ENCODE measurements at places on chromosomes 13 and 19. TPM values are rescaled to one million over a fixed set of nuclear protein-coding genes. Genes with fewer than 3 reads are reported as not detected.

GRCh38 chr13:114204894-114205293, 25.8 kb downstream of the CFAP97D2 start:
- no peak for DNase-seq

DNA sequence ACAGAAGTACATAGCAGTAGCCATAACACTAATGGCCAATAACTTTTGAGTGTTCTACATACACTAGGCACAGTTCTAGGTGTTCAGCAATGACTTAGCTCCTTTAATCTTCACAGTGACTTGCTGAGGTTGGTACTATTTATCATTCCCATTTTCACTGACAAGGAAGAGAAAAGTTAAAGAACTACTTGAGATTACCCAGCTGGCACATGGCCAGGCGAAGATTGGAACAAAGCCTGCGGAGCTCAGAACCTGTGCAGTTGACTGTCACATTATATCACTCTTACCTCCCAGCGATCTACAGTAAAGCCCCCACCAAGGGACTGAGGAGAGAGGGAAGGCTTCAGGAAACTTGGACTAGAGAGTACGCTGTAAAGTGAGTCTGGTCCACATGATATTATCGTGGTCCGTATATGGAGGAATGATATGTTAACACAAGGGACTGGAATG, 42.4 kb upstream of the WDFY2 start:
- no peak for DNase-seq

DNA sequence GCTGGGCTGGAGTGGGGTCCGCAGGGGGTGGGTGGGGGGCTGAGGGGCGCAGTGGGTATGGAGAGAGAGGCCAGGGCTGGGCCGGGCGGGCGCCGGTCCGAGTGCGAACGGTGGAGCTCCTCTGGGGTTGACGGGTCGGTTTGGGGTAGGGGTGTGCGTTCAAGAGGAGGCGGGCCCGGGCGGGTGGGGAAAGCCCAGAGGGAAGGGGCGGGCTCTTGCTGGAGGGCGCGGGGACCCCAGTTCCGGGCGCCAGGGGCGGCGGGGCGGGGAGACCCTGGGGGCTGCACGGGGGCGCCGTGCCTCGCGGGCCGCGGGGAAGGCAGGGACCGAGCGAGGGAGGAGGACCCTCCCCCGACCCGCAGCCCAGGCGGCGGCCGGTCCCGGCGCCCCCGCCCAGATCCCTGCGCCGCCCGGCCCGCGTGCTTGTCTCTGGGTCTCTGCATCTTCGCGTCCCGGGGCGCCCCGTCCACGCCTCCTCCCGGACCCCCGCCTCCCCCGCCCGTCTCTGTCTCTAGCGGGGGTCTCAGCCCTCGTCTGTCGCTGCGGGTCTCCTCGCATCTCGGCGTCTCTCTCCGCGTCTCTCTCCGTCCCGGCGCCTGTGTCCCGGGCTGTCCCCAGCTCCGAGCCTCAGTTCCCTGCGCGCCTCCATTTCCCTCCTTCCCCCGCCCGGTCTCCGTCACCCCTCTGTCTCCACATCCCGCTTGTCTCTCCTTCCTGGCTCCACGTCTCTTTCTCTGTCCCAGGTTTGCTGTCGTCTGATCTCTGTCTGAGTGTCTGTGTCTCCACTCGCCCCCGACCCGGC, 8.3 kb upstream of the SHISA7 start:
- DNase-seq, result no peak

The ETFB gene
- 88.5 TPM for total RNA-seq

DNA sequence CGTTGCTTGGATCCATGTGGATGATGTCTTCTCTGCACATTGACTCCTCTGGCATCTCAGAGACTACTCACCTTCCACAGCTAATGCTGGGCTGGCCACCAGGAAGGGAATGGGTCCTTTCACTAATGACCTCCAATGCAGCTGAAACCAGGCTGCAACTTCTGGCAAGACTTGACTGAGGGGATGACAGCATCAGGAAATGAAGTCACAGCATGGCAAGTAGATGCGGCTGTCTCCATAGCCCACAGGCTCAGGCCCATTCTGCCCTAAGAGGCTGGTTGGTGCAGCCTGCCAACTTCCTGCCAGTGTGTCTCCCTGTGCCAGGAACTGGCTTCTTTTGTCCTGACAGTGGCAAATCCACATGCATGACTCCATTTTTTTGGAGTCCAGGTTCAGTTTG, 467.3 kb downstream of the TSHZ3 start:
- no peak for DNase-seq

The ZNF714 gene
- 11.1 TPM for total RNA-seq

DNA sequence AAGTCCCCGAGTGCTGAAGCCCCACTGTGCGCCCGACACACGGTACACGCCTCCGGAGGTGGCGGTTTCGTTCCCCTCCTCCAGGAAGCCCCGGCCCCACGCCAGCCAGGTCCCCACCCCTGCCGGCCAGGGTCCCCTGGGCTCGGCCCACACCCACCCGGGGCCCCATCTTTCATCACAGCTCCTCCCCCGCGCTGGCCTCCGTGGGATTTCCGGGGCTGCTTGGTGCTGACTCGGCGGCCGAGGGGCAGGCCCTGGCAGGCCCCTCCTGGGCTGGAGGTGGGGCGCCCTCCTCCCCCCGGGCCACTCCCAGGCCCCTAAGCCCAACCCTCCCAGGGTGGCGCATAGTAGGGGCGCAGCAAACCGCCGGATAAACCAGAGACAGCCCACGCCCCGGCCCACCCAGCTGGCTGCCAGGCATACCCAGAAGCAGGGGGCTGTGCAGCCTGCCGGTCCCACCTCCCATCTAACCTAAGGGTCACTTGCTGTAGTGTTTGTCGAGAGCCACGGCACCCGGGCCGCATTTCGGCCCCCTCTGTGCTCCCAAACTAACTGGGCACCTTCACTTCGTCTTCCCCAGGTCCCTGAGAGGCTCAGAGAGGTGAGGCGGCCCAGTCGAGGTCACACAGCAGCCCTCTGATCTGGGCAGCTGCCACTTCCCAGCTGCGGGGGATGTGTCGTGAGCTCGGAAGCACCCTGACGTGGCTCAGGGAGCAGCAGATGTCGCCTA, 6.6 kb downstream of the ZBTB7A start:
- no peak for DNase-seq

DNA sequence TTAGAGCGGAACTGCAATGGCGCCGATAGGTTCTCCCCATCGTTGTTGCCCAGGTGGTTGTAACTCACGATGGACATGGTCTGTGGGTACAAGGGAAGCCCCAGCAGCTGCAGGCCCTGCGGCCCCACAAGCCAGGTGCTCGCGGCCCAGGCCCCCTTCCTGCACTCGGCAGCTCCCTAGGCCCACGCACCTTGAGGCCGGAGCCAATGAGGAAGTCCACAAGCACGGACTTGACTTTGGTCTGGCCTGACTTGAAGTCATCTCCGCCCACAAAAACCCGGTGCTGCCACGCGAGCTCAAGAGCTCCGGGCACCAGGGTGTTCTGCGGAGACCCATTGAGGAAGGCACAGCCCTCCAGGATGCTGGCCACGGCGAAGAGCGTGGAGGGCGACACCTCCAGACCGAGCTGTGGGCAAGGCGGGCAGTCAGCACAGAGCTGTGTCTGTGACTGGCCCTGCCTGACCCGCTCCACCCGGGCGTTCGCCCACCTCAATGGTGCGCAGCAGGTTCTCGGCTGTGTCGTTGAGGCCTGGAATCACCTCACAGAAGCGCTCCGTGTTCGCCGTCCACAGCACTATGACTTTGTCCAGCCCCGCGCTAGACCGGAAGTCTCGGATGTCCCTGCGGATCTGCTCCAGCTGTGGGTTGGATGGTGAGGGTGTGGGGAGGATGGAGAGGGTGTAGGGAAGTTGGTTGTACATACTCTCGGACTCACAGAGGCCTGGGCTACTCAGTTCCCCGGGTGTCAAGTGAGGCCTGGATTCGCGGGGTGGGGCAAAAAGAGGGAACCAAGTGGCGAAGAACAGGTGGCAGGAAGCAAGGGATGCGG, 1.9 kb downstream of the ISYNA1 start:
- no peak for DNase-seq

GRCh38 chr19:6648141-6648715, 21.7 kb downstream of the TNFSF14 start:
- no peak for DNase-seq

The TLE6 gene
- 4.3 TPM for total RNA-seq

DNA sequence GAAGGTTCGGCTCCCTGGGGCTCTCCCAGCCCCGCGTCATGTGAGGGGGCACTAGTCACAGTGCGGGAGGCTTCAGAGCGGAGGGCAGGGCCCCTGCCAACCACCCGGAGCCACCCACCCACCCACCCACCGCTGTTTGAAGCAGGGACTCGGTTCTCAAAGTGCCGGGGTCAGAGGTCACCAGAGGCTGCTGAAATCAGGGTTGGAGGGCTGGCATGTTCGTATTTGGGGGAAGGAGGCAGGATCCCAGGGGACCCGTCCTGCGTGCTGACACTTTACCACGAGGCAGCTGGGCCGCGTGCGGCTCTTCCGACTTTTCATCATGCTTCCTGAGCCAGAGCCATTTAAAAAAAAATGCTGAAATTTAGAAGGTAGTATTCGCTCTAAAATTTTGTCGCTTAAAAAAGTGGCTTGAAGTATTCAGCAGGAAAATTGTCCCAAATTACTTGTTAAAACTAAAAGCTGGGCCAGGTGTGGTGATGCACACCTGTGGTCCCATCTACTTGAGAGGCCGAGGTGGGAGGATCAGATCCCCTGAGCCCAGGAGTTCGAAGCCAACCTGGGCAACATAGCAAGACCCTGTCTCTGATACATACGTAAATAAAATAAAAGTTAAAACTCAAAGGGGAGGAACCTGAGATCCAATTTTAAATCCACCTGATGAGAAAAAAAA, 21.2 kb downstream of the ATP11A start:
- DNase-seq, result no peak

- DNase-seq, result no peak
Measured at GRCh38 chr13:73993661-73994060, 140.5 kb downstream of the KLF12 start.

- DNase-seq, result no peak
Measured at GRCh38 chr19:6458695-6459261, 814 bp downstream of the SLC25A23 start.

The STOML3 gene
- total RNA-seq, result not detected

GRCh38 chr19:38211766-38212165, 12.3 kb downstream of the DPF1 start:
- no peak for DNase-seq

DNA sequence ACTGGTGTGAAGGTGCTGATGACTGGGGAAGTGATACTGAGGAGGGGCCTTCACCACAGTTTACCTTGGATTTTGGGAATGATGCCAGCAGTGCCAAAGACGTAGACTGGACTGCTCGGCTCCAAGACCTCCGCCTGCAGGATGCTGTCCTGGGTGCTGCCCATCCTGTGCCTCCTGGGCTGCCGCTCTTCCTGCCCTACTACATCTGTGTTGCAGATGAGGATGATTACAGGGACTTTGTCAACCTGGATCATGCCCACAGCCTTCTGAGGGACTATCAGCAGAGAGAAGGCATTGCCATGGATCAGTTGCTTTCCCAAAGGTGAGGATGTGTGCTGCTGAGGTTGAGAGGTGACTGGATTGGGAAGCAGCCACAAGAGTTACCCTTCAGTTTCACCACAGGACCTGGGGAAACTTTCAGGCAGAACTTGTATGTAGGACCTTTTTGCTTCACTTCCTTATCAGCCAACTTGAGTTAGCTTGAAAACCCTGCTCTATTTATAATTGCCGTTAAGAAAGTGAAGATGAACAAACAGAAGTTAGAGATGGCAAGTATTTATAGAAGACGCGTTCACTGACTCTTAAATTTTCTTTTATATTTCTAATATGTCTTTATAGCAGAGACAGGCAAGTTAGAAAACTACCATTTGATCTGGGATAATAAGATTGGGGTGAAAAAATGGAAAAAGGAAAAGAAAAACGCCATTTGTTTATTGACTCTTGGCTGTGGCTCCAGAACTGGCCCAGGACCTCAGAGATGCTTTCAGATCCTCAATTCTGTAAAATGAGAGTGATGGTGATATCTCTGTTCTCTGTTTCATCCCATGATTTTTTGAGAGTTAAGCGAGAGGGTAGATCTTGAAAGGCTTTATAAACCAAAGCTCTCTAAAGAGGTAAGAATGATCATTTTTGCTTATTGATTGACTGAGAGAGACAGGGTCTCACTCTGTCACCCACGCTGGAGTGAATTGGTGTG, 5.3 kb downstream of the PDCD2L start:
- DNase-seq, result no peak

The C1QTNF9 gene
- total RNA-seq, result 0.64 TPM

The LIM2 gene
- total RNA-seq, result not detected

- DNase-seq, result no peak
Measured at GRCh38 chr19:39765091-39766076, 13.3 kb upstream of the LEUTX start.

DNA sequence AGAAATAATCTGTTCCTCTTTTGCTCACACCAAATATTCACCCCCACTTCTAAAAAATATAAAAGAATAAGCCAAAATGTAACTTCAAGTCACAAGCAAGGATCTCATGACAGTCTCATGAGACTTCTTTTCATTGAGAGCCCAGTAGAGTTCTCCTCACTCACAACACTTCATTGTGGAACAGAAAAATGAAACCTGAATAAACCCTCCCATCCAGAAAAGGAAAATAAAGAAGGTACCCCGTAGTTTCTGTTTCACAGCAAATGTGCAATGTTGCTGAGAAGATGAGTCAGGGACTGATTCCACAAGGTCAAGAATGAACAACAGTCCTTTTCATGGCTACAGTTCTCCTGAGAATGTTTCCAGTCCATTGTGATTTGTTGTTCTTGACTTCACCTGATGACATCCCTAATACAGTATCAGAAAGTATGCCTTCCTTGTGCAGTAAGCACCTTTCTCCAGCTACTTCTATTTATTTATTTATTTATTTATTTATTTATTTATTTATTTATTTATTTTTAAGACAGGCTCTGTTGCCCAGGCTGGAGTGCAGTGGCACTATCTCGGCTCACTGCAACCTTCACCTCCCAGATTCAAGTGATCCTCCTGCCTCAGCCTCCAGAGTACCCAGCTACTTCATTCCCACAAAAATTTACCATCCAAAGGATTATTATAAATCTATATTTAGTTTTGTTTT, 6.4 kb upstream of the ZNF841 start:
- no peak for DNase-seq

The CPAMD8 gene
- total RNA-seq, result 20.2 TPM

DNA sequence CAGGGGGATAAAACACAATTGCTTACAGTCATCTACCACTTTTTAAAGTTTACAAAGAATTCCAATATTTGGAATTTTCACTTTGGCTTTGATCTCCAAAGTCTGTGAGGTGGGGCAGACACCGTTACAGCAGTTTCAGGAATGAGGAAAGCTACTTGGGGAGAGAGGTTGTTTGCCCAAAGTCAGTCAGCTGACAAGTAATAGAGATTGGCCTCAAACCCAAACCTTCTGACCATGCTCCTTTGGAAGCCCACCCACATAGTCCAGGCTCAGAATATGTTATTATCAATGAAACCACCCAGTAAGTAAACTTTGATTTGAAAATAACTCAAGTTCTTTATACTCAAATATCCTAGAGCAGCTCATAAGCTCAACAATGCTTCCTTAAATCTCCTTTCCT, 29.0 kb downstream of the RXFP2 start:
- no peak for DNase-seq

The TMEM145 gene
- 0.59 TPM for total RNA-seq

The LRRC25 gene
- total RNA-seq, result 7.2 TPM

GRCh38 chr13:97069050-97069815, 75.0 kb upstream of the OXGR1 start:
- no peak for DNase-seq

The MICU2 gene
- total RNA-seq, result 54.1 TPM

The LYPD4 gene
- not detected for total RNA-seq

GRCh38 chr13:86020351-86021002, 221.3 kb upstream of the SLITRK6 start:
- DNase-seq, result no peak

GRCh38 chr13:108508263-108508662, 121.1 kb upstream of the MYO16 start:
- no peak for DNase-seq

The KLF1 gene
- total RNA-seq, result not detected

The TMEM161A gene
- 18.0 TPM for total RNA-seq

- no peak for DNase-seq
Measured at GRCh38 chr13:98609756-98610155, 32.8 kb upstream of the STK24 start.

Data from breast epithelium (tissue), 4 donors.